NCI-H1092 treated with DMSO at 0.1 percent for 48 hours (cell line): ENCODE measurements at places on chromosomes 7 and 10.

DNA sequence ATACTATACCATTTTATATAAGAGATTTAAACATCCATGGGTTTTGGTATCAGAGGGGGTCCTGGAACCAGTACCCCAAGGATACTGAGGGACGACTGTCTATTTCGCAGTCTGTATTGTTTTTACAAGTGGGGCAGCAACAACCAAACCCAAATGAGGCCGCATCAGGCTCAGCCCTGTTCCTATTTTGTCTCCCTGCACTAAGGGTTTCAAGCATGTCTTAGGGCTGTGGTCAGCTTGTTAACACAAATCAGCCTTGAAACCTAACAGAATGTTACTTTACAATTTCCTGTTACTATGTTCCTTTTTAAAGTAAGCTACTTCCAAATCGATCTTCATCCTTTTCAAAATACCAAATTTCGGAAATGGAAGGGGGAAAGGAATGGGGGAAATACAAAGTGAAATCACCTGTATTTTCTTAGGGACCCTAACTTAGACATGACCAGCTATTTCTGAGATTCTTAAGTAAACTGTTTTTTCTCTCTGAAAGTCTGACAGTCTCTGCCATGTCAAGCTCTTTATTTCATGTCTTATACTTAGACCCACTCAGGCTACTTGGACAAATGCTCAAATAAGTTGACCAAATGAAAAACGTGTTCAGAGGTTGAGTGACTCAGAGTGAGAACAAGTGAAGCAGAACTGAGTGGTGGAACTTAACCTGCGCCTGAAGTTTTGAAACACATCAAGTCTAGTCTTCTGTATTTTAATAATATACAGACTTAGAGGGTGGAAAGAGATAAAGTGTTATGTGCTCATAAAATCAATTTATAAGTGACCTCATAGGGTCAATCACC is 75.8 kb downstream of the C1GALT1 start:
- no peak for DNase-seq

DNA sequence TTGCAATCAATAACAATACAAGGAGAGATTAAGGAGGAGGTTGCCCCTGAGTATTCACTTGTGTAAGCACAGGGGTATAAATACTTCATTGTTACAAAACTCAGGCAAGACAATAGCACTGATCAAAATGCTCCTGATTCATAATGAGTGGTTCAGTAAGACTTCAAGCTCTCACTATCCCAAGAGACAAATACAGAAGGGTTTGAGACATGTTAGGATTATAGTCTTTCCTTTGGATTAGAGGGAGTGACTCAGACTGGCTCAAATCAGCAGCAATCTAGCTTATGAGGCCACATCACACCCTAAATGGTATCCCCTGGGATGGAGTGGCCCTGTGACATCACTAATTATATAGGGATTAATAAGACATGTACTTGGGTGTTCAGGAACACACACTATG is 167.2 kb upstream of the HGF start:
- DNase-seq: no peak

- DNase-seq: no peak
Measured at GRCh38 chr10:81405399-81405798, 469.6 kb upstream of the NRG3 start.

GRCh38 chr7:25118048-25118753 is 6.9 kb downstream of the CYCS start:
- no peak for DNase-seq

- no peak for DNase-seq
Measured at GRCh38 chr7:106418094-106418493, 133.3 kb upstream of the NAMPT start.

DNA sequence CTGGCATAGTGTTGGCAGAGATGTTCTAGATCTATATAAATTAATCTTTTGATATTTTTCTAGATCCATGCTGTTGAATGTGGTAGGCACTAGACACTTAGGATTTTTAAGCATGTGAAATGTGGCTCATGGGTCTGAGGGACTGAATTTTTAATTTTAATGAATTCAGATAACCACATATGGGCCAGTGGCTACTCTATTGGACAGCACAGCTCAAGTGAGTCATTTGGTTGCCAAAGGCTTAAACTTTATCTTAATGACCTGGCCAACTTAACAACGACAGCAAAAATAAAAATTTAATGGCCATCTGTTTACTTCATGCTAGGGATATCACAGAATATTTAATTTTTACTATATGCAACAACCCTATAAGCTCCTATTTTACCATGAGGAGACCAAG is 61.4 kb downstream of the CDK14 start:
- DNase-seq: no peak

DNA sequence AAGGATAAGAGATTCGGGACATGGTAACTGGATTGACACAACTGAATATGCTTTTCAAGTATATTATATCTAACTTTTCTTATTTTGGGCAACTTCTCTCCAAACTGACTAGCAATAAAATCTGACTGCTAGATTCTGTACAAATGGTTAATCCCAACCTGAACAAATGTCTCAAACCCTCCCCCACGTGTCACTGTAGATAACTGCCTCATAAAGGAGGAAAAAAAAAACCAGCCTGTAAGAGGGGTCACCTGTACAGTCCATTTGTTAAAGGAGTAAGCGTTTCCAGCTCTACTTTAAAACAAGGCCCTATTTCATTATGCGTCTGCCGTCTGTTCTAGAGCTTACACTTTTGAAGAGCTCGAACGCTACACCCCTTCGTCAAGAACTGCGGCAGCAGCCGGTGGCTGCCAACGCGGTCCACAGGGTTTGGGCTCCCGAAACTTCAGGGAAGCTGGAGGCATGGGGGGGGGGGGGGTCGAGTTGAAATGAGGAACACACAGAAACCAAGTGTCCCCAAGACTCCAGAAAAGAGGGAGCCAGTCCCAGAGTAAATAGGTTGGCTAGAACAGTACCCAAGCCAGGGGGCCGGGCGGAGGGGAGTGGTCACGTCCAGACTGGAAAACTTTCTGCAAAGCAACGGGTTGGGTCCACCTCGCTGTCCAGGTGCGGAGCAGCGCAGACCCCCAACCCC is 492 bp downstream of the COG5 start:
- peak; percentile 74 for DNase-seq

GRCh38 chr7:51121931-51122425 is 194.6 kb downstream of the COBL start:
- no peak for DNase-seq

DNA sequence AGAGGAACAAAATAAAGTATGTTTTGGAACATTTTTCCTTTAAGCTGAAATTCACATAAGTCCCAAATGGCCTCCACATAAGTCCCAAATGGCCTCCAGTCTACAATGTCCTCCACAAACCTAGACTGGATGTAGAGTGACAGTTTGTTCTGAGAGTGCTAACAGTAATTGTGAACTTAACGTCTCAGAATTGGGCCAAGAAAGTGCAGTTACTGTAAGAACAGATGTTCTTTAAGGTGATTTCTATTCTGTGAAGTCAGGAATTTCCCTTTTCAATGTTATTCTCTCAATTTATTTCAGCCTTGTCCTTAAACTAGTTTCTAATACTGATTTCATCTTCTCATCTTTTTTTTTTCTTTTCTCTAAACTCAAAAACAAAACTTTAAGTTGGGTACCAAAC is 188.7 kb upstream of the SEMA3E start:
- DNase-seq: no peak

- DNase-seq: no peak
Measured at GRCh38 chr7:155583636-155584035, 37.3 kb upstream of the CNPY1 start.

DNA sequence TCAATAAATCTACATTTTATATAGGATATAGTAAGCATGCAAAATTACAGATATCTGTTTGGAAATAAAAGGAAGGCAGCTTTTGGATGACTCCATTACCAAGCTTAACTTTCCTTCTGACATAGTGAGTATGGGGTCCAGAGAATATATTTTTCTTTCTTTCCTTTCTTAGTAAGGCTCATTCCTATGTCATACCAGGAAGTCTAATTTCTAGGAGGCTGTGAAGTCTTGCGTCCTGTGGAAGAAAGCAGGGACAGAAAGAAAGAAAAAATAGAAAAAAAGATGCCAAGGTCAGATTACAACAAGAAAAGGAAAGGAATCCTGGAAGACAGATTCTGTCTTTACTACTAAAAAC is 36.3 kb downstream of the AKR1C8 start:
- DNase-seq: no peak

GRCh38 chr10:64211466-64211865 is 690.3 kb downstream of the REEP3 start:
- no peak for DNase-seq

GRCh38 chr10:21919906-21920305 is 83.6 kb downstream of the DNAJC1 start:
- DNase-seq: no peak

GRCh38 chr7:70725448-70725847 is 406.5 kb upstream of the GALNT17 start:
- no peak for DNase-seq

DNA sequence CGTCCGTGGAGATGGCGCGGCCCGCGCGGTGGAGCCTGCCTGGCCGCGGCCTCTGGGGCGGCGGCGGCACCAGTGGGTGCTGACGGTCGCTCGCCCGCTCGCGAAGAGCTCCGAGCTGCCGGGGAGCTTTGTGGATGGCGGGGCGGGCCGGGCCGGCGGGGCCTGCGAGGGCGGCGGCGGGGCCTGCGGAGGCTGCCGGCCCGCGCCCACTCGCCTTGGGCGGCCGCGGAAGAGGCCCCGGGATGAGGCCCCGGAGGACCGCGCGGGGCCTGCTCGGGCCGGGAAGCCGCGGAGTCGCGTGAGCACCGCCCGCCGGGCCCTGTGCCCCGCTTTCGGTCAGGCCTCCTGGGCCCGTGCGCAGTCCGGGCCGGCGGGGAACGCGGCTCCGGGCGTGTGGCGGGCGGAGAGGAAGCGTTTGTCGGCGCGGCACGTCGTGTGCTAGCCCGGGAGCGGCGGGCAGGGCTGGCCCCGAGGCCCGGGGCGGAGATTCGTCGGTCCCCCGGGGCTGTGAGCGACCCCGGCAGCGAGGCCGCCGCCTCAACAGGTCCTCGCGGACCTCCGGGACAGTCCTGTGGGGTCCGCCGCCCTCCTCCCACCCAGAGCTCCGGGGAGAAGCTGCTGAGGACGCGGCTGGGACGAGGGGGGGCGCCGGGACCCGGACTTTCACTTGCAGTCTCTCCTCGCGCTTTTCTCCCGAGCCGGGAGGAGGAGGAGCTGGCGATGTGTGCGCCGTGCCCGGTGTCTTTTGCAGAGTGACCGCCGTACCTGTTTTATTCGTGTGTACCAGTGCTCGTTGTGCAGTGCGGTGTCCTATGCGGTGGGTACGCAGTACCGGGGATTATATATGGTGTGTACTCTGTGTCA is 578 bp downstream of the ZMYND11 start:
- DNase-seq: peak; percentile 34

GRCh38 chr10:75395066-75395931 is 6.3 kb downstream of the ZNF503 start:
- no peak for DNase-seq

- DNase-seq: no peak
Measured at GRCh38 chr10:88944813-88945212, 7.8 kb downstream of the ACTA2 start.

GRCh38 chr7:138226745-138227279 is 150.6 kb downstream of the AKR1D1 start:
- DNase-seq: no peak

- no peak for DNase-seq
Measured at GRCh38 chr7:110308791-110309190, 782.1 kb upstream of the LRRN3 start.

DNA sequence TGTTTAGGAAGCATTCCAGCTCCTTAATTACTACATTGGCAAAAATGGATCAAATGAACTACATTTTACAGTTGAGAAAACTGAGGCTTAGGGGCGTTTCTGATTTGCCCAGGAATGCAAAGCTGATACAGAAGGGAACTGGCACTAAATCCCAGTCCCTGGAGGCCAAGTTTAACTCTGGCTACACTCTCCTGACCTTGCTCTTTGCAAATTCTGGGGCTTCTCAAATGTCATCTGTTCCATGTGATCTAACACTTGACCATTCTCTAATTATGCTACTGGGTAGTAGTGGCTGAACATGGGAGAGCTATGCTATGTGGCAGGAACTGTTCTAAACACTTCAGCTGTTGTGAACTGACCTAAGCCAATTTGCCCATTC is 11.3 kb upstream of the HABP2 start:
- DNase-seq: peak; percentile 47

- DNase-seq: no peak
Measured at GRCh38 chr7:116307253-116307652, 96.9 kb downstream of the TES start.
